SK-MEL-5 (cell line): ENCODE measurements at places on chromosomes 4 and X. TPM values are rescaled to one million over a fixed set of nuclear protein-coding genes. Genes with fewer than 3 reads are reported as not detected.

The HSD17B11 gene
- total RNA-seq: 44.7 TPM in 2 replicates

DNA sequence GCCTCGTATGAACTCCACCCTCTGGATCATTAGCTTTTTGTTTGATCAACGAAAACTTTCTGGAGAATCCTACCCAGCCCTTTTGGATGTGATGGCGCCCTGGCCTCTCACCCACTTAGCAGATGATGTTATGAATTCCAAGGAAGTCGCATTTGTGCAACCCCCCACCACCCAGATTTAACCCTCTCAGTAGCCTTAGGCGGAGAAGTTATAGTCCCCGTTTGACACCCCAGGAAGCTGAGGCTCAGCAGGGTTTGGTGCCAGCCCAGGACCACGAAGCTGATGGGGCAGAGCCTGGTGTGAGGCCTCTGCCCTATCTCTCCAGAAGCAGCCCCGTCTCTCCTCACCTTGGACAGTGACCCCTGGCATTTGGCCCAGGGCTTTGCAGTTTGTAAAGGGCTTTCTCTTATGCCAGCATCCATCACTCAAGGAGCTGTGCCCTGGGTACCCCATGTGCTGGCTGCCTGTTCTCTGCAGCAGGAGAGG lies 1.0 kb downstream of the WFS1 start:
- DNase-seq: no peak

The LGI2 gene
- total RNA-seq: 0.03 and 0.05 TPM in 2 replicates

GRCh38 chr4:101527188-101527587 lies 179.9 kb upstream of the PPP3CA start:
- no peak for DNase-seq

The TCEAL2 gene
- total RNA-seq: not detected in 2 replicates

The GAGE12F gene
- 0.66 TPM in 1 of 2 replicates, not detected in the other for total RNA-seq

The ASB12 gene
- total RNA-seq: not detected in 2 replicates

DNA sequence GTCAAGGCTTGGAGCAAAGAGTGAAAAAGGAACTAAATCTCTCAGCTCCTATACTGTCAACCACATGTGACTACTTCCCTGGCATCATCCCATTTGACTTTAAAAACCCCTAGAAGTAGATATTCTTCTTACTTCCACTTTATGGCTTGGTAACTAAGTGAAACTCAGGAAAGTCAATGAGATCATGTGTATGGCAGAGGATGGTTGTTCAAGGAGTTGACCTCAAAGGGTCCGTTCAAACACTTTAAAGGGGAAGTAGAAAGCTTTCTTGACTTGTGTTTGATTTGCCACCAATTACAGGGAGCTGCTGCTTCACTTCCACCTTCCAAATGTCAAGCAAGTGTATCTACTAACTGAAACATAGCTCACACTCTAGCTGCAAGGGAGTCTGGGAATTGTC lies 187.2 kb downstream of the RAB28 start:
- DNase-seq: no peak

GRCh38 chrX:108250654-108251579 lies 159.3 kb downstream of the ATG4A start:
- no peak for DNase-seq

DNA sequence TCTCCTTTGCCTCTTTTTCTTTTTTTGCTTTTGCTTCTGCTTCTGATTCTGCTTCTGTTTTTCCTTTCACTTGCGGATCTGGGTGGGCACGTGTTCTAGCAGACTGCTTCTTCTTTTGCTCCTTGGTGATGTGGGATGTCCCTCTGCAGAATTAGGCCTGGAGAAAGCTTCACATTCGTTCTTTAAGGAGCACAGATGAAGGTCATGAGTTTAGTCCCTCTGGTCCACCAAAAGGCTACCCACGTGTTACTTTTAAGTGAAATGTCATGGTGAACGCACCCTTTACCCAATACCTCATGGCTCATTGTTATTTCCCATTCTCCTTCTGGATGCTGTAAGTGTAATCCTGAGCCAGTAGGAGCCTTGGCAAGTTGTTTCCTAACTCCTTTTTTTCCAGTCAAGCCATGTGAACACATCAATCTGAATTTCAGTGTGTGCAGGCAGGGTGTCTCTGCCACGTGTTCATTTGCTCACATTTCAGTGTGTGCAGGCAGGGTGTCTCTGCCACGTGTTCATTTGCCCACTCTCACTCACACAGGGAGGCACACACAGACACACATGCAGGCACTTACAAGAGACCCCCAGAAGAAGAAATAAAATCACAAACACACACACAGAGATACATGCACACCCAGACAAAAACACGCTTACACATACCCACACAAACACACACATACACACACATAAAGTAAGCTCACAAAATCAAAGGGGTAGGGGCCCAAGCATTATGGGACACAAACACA lies 36.9 kb downstream of the NBDY start:
- DNase-seq: no peak

GRCh38 chr4:172055046-172055445 lies 241.8 kb downstream of the GALNTL6 start:
- no peak for DNase-seq

The BANK1 gene
- total RNA-seq: not detected in 2 replicates

DNA sequence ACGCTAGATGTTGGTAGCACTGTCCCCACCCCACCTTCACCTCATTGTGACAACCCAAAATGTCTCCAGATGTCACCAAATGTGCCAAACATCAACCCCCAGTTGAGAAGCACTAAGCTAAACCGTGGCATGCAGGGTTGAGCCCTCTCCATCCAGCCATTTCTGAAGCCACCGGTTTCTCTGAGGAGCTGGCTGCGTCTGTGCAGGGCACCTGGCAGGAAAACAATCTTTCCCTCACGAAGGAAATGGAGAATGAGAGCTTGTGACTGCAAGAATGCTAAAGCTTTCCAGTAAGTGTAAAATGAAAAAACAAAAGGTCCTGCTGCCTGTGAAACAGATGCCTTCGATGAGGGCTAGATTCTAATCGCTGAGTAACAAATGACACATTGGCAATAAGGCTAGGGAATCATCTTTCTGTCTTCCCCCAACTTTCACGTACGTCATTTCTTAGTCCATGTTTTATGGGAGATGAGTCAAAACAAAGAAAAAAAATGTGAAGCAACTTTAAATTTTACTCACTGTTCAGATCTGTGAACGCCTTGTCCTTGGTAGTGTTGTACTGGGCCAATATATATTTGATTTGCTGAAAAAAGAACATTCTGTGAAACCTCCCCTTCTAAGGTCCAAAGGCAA lies 59.9 kb downstream of the PROM1 start:
- no peak for DNase-seq

DNA sequence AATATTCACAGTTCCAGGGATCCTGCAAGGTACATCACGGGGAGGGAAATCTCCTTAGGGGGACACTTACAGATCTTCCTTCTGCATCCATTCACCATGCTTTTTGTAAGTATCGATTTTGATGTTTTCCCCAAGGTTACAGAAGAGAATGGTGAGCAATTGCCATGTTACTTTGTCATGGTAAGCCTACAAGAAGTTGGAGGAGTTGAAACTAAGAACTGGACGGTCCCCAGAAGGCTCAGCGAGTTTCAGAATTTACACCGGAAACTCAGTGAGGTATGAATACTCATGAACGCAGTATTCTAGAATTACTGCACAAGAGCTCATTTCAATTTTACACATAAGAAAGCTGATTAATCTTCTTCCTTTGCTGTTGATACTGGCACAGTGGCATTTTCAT lies 53.9 kb downstream of the LRP2BP start:
- no peak for DNase-seq

GRCh38 chr4:141346144-141346543 lies 125.4 kb downstream of the ZNF330 start:
- DNase-seq: peak; percentile 68

DNA sequence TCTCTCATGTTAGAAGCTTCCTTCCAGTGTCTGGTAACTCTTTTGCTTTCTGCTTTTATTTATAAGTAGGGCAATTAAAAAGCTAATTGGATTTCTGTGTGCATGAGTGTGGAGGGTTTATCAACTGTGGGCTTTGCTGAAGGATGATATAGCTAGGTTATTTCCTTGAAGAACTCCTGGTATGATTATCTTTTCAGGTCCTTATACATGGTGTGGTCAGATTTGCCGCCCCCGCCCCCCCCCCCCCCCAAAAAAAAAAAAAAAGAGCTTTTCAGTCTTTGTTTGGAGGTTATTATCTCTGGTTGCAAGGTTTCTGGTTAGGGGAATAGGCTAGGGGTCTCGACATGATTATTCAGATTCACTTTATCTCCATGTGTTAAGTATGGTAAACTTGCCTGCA lies 35.9 kb downstream of the MOB1B start:
- no peak for DNase-seq

- peak; percentile 70 for DNase-seq
Observed at GRCh38 chr4:168551945-168552695, 55.3 kb downstream of the PALLD start.

- DNase-seq: no peak
Observed at GRCh38 chrX:17500145-17500579, 125.2 kb downstream of the NHS start.

The HTT gene
- total RNA-seq: 17.2 and 18.0 TPM in 2 replicates

GRCh38 chr4:107348188-107349050 lies 312.3 kb upstream of the DKK2 start:
- no peak for DNase-seq

The BTK gene
- total RNA-seq: 1.3 and 2.9 TPM in 2 replicates

DNA sequence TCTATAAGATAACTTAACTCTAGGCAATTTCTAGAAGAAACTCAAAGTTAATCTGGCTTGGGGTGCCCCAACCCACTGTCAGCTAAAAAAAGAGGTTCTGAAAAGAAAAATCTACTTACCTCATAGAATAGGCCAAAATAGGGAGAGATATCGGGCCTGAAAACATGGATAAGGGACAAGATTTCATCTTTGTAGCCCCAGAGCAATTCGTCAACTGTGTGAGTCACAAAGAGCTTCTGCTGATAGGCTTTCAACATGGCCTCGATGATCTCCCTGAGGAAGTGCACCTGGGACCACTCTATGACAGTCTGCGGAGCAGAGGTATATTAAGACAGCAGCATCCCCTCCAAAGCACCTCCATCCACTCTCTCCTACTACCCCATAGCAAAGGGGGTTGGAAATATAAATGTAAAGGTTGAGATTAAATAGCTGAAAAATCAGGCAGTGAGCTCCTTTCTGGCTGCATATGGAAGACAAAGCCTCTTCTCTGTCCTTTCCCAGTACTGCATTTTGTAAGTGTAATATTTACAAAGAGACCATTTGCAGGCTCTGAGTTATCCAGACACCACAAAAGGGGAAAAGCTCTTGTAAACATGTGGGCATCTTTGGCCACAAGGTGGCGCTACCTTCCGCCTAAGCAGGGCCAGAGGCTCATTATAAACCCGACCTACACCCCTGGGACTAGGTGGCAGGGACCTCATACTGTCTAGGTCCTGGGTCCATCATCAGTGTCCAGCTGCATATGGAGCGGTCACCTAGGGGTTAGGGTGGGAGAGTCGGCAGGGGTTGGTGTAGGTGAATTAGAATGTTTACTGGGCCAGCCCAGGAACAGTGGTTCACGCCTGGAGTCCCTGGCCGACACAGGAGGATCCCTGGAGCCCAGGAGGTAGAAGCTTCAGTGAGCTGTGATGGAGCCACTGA lies 31.5 kb upstream of the NUP54 start:
- peak; percentile 82 for DNase-seq

- no peak for DNase-seq
Observed at GRCh38 chr4:83732114-83732635, 196.3 kb downstream of the GPAT3 start.
